ENCODE measurements at places on chromosomes 2 and 18.

- DNase-seq = peak; percentile 97
Observed at GRCh38 chr2:187519419-187520120, 34.7 kb downstream of the TFPI start.

GRCh38 chr2:162731917-162732804 is 106.4 kb downstream of the KCNH7 start:
- DNase-seq = peak; percentile 88

- DNase-seq = no peak
Observed at GRCh38 chr2:47295981-47296635, 106.8 kb upstream of the MSH2 start.

DNA sequence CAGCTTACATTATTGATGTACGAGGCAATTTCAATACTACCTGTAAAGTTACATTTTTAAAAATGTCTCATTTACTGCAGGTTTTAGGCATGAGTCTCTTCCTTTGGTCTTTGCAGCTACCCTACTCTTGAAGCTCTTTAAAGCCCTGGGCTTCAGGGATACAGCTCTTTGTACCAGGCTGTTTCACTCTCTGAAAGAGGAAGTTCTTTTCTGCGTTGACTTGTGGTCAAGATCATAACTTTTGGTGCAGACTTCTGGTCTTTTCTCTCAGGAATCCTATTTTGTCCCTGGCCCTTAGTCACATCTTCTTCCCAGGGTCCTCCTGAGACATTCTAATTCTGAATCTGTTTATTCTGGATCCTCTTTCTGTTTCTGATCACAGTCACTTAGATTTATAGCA is 16.6 kb upstream of the HRH4 start:
- no peak for DNase-seq

GRCh38 chr18:41618147-41618546 is 336.9 kb upstream of the PIK3C3 start:
- DNase-seq = peak; percentile 10

DNA sequence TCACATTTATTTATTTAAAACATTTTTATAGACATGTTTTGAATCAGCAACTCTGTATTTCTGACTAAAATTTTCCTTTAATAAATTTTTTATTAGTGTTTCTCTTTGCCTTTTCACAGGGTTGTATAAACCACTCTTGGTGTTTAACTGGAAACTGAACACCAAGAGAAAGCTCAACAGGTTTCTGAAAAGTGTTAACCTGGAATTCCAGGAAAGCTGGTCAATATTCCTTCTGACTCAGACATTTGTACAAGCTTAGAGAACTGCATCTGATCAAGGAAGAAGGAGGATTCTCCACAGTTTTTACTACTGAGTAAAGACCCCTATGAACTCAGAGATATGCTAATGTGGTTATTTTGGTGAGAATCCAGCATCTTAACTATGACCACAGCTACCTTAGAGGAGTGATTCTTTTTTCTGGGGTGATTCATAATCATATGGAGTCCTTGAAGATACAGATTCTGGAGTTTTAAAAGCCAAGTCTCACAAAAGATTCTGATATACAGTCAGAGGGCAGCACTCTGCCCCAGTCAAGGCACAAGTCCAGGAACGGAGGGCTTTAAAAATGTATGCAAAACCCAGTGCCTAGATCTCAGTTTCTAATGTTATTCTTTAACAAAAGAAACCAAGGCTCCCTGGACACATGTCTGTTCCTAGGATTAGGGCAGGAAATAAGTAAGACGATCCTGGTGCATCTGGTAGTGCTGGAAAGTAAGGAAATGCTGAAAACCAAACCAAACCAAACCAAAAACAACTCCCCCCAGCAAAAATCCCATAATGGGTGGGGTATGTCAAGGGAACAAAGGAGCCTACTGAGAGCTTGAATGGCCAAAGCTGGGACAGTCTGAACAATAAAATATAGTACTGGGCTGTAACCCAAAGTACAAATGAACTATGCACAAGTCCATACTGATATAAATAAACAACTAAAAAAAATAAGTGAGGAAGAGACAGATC is 85.1 kb upstream of the FZD5 start:
- no peak for DNase-seq

DNA sequence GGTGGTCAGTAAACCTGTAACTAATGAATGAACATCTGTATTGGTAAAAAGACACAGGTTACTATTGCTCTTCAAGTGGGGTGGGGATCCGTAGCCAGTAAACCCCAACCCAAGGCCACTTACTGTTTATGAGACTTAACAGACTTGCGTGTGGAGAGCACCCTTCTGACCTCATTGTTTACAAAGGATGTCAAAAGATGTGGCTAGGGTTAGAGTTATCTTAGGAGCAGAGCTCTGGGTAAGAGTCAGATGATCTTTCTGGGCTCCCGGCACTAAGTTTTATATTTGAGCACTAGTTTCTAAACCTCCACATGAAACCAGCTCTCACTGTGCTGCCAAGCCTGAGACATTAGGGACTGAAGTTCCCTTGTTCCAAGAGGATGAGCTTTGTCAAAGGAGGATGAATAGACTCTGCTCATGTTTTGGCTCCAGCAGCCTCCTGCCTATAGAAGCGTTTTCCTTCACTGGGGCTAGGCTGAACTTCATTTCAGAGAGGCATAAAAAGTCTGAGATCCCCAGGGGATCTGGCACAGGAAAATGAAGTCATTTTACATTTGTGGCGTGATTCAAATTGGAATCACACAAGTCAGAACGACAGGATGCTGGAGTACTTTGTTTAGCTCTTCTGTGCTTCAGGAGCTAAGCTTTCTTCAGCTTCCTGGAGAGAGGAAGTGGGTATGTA is 403.1 kb upstream of the TRIB2 start:
- no peak for DNase-seq

DNA sequence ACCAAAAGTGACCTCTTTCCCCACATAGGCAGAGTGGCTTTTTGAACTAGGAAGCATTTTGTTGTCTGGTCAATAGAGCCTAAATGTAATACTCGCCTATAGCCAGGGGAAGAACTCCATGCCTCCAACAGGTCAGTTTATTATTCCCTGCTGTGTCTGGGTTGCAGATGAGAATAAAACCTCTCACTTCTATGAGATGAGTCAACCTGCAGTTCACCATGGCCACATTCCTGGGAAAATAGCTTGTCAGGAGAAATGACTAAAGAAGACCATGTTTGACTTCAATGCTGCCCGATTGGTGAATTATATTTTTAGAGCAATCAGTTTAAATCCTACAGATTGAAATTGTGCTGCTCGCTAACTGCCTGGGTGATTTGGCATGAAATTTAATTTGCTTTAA is 46.7 kb upstream of the LRRTM1 start:
- no peak for DNase-seq

- DNase-seq = no peak
Observed at GRCh38 chr2:71082402-71083252, 14.2 kb downstream of the NAGK start.

- no peak for DNase-seq
Observed at GRCh38 chr2:45859682-45860081, 208.2 kb downstream of the PRKCE start.

- no peak for DNase-seq
Observed at GRCh38 chr2:234949762-234950434, 1.9 kb upstream of the SH3BP4 start.

- DNase-seq = no peak
Observed at GRCh38 chr2:218622606-218623365, 15.1 kb downstream of the PLCD4 start.

DNA sequence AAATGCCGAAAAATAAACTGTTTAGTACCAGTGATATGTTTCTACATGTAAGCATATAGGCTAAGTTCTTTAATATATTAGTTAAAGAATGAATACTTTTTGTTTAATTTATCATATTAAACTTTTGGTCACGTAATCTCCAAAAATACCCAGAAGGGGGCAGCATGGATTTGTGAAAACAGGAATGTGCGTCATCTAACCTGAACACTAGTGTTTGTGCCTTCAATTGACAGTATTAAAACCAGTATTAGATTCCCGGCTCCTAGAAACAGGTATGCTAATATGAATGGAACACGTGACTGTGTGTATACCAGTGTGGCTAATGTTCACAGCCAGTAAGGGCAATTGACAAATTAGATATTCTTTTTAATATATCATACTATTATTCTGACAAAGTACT is 51.8 kb downstream of the WDR7 start:
- peak; percentile 84 for DNase-seq

All from DMS53 (cell line).